ENCODE measurements at places on chromosomes 2 and 18.

GRCh38 chr2:186771395-186771794 is 77.5 kb downstream of the FAM171B start:
- DNase-seq: no peak

DNA sequence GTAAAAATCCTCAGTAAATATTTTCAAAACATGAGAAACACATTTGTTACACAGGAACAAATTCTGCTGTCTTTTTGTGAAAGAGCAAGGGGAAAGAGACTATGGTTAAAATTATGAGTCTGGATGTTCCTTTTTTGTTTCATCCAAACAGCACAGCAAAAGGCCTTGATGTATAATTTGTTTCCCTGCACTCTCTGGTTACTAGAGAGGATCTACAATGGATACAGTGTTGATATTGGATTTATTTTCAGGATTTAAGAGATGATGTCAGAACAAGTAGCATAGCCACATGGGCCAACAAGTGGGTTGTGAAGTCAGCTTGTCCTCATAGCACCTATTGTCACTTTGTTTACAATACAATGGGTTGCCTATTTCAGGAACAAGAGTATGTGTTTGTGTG is 11.3 kb upstream of the ERBB4 start:
- DNase-seq: no peak

DNA sequence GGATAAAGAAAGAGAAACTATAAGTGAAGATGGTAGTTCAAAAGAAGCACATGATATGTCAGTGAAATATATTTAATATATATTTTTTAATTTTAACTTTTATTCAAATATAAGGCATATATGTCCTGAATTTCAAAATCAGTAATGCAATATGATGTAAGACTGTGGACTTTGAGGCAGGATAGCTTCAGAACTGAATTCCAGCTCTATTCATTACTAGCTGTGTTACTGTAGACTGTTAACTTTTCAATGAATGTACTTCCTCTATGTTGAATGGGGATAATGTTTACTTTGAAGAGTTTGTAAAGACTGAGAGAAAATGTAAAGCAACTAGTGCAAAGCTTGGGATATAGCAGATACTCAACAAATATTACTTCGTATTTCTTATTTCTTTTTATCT is 112.6 kb downstream of the PMS1 start:
- no peak for DNase-seq

DNA sequence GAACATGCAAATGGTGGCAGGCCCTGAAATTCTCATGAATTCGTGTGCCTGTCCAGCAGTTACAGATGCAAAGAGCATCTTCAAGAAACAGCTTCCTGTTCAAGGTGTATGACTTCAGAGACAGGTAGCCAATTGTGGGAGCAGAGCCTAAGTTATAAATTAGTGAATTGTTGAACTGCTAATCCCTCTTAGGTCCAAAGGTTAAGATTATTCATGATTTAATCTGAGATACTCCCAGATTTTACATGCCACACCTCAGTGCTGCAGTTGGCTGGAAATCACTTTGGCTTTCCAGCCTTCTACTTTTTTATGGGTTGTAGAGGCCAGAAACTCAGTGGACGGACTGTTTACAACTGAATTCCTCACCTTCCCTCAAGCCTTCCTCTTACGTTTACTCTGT is 247.8 kb downstream of the AGPS start:
- no peak for DNase-seq

- peak; percentile 45 for DNase-seq
These were observed 891 bp downstream of the CAB39 start for GRCh38 chr2:230713331-230714135.

DNA sequence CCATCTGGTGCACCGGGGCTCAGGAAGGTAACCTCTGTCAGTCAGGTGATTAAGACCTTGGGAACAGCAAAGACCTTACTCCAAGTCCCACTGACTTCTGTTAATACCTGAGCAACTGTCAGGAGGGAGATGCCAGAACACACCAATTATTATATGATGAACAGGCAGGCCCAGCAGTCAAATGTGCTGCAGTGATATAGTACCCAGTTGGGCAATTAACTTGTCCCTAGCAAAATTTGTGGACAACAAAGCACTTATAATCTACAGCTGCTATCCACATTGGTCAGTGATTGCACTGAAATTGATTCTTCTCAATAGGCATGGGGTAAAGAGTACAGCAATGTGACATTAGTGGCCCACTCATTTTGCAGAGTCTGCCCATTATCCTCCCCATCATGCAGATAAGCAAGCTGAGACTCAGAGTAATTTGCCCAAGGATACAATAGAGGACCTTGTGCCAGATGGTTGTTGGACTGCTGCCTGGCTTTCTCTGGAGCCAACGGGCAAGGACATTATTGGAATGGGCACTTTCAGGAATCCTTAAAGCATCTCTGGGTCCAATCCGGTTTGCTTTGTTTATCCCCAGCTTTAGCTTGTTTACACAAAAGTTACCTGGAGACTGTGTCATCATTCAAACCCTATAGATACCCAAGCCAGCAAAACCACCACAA is 147.6 kb downstream of the CCBE1 start:
- DNase-seq: no peak

DNA sequence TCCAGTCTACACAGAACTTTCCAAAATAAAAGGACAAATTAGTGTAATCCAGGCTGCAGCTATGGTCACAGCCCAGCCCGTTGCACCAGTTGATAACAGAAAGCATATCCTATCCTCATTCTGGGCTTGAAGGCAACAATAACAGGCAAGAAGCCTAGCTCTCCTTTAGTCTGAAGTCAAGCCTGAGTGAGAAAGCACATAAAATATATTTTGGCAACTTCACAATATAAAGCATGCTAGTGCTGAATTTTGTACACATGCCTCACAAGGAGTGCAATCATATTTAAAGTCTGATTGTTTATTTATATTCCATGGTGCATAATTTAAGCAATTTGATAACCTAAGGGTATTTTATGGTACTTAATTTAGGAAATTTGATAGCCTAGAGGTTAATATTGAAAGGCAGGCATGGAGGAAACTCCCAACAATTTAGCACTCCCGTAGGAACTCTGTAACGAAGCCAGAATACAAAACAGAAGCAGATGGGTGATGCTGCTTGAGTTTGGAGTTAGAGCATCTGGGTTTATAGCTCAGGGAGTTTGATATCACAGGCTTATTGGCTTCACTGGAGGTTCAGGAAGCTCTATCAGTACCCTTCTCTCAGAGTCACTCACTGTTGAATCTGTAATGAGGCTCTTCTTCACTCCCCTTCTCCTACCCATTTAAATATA is 1199.1 kb upstream of the GYPC start:
- DNase-seq: no peak

- peak; percentile 6 for DNase-seq
These were observed 19.3 kb downstream of the PPP4R1 start for GRCh38 chr18:9594823-9595596.

- no peak for DNase-seq
These were observed 45.6 kb downstream of the ATOH8 start for GRCh38 chr2:85799215-85799956.

DNA sequence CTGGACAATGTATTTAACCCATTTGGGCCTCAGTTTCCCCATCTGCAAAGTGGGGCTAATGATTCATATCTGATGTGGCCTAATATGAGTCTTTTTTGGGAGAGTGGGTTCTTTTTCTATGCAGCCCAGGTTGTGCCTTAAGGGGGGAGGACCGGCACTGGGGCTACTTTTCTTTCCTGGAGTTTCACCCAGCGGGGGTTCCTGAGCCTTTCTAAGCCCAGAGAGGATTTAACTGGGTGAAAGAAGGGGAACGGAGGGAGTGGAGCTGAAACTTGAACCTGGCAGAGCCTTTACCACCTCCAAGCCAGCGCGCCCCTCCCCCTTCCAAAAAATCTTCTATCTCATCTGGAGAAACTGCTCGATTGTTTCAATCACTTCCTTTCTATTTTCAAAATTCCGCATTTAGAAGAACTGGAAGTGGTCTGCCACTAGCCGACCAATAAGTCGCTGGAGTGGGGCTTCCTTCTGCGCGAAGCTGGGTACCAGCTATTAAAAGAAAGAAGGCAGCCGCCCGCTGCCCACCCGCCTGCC is 205.0 kb upstream of the SMAD2 start:
- no peak for DNase-seq

DNA sequence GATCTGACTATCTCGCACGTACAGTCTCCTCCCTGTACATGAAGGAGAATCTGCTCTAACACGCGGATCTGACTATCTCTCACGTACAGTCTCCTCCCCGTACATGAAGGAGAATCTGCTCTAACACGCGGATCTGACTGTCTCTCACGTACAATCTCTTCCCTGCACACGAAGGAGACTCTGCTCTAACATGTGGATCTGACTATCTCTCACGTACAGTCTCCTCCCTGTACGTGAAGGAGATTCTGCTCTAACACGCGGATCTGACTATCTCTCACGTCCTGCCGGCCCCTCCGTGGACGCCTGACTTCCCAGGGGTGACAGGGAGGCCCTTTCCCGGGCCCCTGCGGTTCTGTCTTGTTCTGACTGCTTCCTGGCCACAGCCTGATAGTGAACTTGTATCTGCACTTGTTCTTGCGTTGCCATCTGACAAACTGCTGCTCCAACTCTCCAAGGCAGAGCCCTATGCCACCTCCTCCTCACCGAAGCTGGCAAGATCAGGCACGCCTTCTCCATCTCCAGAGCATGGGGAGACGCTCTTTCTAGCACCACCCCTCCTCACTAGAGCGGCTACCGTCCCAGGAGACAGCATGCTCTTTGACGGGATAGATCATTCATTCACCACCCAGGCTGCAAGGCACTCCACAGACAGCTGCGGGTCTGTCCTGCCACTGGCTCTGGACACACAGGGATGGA is 238.6 kb downstream of the TWIST2 start:
- no peak for DNase-seq

DNA sequence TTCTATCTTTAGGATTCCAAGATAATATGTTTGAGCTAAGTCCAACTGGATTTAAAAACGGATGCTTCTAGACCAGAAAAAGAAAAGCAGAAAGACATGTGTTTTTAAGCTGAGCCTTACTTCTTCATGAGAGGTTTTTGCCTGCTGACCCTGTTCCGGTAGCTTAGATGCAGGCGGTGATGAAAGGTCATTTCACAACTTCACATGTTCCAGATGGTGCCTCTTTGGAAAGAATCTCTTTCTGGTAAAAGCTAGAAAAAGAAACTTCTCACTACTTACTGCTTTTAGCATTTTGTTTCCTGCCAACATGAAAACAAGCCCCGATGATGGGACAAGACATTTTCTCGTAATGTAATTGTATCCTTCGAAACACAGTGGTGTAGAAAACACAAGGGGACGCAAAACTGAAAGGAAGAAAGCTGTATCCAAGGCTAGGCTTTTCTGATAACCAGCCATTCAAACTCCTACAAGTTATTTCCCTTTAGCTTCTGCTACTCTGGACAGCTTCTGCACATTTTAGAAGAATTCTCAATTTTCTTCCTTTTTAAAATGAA is 407.3 kb upstream of the LYPD1 start:
- no peak for DNase-seq

DNA sequence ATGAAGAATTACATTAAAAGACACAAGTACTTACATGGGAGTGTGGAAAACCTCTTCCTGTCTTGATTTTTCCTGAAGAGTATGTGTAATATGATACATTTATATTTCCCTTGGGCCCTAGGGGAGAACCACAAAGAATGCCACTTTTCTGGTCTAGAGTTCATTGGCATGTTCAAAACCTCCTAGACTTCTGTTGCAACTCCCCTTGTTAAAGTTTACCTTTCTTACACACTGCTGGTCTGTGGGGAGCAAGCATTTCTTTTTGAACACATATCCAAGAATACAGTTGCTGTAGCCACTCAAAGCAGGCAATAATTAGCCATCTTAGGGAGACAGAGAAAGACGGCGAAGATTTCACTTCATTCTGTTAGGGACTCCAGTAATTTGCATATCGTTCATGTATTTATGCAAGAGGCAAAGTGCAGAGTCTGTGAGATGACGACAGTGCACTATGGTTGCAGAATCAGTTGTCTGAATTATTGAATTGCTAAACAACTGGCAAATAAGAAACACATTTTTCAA is 103.5 kb downstream of the NOL4 start:
- DNase-seq: peak; percentile 81

GRCh38 chr2:231717281-231718171 is 9.2 kb downstream of the PTMA start:
- DNase-seq: peak; percentile 68

GRCh38 chr2:143901185-143901842 is 618.6 kb downstream of the ZEB2 start:
- peak; percentile 91 for DNase-seq

- DNase-seq: peak; percentile 59
These were observed 294.7 kb downstream of the MEIS1 start for GRCh38 chr2:66729416-66730330.

DNA sequence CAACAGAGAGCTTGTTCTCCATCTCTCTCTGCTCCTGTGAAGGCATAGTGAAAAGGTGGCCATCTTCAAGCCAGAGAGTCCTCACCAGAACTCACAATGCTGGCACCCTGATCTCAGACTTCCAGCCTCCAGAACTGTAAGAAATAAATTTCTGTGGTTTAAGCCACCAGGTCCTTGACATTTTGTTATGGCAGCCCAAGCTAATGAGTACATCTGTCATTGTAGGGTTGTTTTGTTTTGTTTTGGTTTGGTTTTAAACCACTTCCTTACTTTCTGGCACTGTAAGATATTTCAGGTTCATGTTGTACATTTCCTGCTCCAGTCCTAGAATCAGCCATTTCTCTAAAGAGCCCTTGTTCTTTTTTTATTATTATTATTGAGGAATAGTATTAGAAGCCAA is 171.2 kb downstream of the CPS1 start:
- no peak for DNase-seq

DNA sequence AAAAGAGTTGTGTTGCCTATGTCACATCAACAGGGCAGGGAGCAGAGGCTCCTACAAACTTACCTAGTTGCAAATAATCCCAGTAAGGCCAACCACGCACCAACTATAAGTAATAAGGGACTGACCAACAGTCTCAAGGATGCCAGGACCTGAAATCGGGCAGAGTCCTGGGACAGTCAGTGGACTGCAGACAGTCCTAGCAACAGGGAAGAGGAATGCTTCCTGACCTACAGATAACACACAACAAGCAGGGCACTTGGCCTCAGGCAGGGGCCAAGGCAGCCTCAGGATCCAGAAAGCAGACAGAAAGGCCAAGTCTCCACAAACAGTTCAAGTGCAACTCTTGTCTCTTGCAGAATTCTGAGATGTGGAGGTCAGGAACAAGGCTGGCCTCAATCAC is 56.2 kb downstream of the GALNT14 start:
- no peak for DNase-seq

DNA sequence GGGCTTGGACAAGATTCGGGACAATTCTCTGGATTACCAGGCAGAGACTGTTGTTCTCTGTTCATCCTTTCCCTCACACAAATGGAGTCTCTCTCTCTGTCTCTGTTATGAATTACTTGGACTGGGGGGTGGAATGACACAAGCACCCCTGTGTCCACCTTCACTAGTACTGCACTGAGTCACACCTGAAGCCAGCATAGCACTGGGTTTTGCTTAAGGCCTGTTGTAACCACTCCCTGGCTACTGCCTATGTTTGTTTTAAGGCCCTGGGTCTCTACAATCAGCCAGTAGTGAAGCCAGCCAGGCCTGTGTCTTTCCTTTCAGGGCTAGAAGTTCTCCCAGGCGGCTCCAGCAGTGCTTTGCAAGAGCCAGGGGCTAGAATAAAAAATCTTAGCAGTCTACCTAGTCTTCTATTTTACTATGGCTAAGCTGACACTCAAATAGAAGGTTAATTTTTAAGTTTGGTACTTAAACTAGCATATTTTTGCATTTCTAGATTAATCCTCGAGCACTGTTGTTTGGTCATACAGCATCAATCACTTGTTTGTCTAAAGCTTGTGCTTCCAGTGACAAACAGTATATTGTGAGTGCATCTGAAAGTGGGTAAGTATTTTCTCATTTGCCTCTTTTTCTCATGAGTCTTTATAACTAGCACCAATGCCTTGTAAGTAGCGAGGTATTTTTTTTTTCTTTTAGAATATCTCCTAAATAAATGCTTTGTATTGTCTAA is 27.8 kb downstream of the WDR7 start:
- no peak for DNase-seq

- peak; percentile 53 for DNase-seq
These were observed 207.4 kb downstream of the TCF4 start for GRCh38 chr18:55380589-55380988.
